Occipital lobe (tissue), 3 donors: ENCODE measurements at places on chromosomes 2 and 18. TPM values are rescaled to one million over a fixed set of nuclear protein-coding genes. Genes with fewer than 3 reads are reported as not detected.

DNA sequence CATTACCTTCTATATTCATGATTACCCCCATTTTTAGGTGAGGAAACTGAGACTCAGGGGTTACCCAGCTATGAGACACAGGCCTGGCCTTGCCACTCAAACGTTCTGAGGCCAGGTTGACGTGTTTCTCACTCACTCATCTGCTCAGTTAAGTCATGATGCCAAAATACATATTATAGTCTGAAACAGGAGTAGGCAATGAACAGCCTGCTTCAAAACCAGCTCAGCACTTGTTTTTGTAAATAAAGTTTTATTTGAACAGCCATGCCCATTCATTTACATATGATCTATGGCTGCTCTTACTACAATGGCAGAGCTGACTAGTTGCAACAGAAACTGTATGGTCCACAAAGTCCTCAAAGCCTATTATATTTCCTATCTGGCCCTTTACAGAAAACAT is 74.1 kb upstream of the SMAD2 start:
- DNase-seq: no peak

IL36A gene
- not detected for total RNA-seq

GRCh38 chr2:133573491-133574162 is 5.4 kb upstream of the NCKAP5 start:
- no peak for DNase-seq

- peak; percentile 37 for DNase-seq
Observed at GRCh38 chr2:148982282-148982681, 56.2 kb upstream of the LYPD6B start.

GRCh38 chr2:55555977-55556376 is 36.5 kb downstream of the CFAP36 start:
- DNase-seq: no peak

SULT1C2 gene
- 0.62 TPM for total RNA-seq

ANTXR1 gene
- 9.8 TPM for total RNA-seq

SLC4A3 gene
- total RNA-seq: 32.1 TPM

- DNase-seq: no peak
Observed at GRCh38 chr2:64937687-64938491, 51.3 kb upstream of the SLC1A4 start.

- no peak for DNase-seq
Observed at GRCh38 chr2:46776687-46777327, 138.8 kb downstream of the MCFD2 start.

DNA sequence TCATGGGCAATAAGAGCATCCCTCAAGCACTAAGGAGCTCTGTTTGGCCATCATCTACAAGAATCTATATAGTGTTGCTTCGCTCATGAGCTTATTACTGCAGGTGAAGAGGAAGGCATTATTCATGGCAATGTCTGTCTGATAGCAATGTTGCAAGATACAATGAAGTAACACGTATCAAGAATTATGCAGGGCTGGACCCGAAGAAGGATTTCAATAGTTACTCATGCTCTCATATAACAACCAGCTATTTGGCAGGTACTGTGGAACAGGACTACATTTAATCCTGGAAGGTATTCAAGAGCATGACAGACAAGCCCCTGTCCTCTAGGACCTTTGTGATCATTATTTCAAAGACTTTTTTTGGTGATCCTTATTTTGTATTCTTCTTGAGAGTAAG is 109.6 kb downstream of the LAMA3 start:
- DNase-seq: no peak

RAPGEF4 gene
- 23.4 TPM for total RNA-seq

- DNase-seq: no peak
Observed at GRCh38 chr18:6610466-6610865, 119.0 kb upstream of the ARHGAP28 start.

- DNase-seq: no peak
Observed at GRCh38 chr2:85061896-85062295, 71.3 kb upstream of the TCF7L1 start.

DNA sequence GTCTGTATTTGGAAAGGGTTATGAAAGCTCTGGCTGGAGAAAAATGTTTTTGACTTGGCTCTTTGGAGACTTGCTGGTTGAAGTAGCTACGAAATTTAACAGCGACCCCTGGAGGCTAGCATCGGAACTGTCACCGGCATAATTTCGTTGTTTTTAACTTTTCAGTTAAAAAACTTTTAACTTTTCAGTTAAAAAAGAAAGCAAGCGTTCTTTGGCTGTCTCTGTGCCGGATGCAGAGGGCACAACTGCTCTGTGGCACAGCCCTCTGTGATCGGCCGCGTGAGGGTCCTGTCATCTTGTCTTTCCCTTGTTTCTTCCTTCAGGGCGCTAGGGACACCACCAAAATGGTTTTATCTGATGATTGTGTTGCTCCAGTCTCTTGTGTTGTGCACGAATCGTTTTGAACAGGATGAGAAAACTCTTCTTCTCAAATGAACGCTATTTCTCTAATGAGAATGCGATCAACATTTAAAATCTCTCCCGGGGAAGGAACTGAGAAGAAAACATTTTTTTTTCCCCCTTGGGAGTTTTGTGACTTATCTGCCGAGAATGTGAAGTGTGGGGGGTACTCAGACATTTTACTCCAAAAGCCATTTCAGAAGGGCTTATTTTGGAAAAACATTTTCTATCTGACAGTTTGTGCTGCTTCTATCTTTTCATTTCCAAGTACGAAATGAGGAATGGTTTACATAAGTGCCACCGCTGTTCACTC is 57.1 kb downstream of the ADCYAP1 start:
- DNase-seq: no peak

DNA sequence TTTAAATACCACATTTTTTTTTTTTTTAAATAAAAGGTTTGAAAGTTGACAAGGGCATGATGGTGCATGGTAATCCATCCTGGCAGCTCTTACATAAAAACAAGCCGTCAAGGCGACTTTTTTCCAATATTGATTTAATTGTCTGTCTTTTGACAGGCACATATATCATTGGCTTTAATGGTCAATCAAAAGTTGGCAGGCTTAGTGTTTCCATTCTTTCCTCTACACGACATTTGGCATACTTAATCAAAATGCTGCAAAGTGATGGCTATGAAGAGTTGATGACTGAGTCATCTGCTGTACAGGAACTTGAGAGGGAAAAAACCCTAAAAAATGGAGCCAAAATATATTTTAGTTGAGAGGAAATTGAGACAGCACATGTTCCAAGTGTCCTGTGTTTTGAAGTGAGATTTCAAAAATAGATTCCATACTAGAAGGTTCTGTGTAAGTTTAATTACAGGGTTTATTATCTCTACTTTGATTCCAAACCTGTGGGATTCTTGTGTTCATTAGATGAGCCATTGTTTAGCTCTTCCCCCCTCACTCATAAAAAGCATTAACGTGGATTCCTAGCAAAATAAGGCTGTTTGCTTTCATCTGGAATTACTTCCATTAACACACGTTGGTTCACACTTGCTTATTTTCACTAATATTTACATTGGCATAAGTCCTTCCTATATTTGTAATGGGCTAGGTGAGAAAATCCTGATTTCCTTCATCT is 3.2 kb downstream of the TSHZ1 start:
- DNase-seq: no peak

GRCh38 chr2:225400546-225401400 is 1.3 kb downstream of the NYAP2 start:
- no peak for DNase-seq

DNA sequence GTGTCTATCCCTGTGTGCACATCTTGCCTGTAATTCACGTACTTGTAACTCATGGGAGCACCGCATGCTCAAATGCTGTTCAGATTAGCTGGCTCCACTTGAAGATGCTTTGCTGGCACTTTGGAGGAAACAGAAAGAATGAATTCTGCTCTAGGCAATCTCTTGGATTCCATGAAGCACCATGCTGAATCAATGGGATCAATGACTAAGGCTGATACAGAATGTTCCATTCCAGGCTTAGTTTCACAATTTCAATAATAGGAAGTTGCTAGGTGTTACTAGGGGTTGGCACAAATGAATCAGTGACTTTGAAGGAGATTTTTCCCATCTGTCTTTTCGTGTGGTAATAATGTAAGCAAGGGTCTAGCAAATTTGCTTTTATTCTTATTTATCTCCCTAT is 328.8 kb downstream of the OSR1 start:
- DNase-seq: no peak

CEP76 gene
- total RNA-seq: 22.5 TPM

DNA sequence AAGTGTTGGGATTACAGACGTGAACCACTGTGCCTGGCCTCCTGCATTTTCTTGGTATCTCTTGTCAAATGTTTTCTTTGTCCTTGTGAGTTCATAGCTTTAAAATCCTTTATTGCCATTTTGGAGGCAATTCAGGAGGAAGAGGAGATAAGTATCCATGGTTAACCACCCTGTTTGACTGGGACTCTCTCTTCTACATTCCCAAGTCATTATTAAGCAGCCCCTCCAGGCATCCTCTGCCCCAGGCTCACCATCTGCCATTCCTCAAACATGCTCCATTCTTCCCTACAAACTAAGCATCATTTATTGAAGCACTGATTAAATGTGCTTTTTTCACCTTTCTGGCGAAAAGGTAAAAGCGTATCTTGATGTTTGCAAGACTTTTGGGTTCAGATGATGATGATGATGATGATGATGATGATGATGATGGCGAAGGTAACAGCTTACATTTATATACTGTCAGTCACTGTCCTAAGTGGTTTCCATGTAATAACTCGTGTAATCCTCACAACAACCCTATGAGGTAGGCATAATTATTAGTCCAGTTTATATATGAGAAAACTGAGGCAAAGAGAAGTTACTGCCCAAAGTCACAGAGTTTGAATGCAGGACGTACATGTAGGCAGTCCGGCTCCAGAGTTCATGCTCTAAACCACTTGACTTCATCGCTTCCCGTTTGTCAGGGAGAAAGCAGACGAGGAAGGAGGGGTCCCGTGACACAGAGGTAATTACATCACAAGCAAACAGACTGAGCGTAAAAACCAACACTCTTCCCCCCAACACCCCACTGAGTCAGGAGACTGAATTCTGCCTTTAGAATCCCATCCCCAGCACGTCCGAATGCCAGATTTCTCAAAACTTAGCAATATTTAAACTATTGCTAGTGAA is 69.7 kb upstream of the ACKR3 start:
- DNase-seq: no peak

EPAS1 gene
- 6.1 TPM for total RNA-seq

DNA sequence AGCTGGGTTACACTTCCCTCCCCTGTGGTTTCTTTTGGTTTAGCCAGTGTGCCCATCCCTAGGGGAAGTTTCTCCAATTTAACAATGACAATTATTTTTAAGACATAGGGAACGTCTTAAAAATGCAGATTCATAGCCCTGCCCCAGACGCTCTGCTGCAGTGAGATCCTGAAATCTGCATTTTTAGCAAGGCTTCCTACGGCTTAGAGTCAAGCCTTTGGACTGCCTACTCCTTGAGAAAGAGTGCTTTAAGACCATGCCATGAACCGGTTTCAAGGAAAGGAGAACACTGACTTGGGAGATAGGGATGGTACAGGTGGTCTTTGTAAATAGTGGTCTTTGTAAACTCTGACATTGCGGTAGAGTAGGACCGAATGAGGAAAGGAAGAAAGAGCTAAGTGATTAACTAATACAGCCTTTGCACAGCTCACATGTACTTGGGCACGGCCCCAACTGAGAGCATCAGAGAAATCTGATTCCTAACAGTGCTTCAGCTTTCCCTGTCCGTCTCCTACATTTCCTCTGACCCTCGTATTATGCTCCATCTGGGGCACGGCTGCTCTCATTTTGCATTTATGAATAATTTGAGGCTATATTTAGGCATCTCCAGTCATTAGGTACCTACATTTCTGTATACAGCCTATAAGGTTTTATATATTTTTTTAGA is 217.6 kb upstream of the TANK start:
- DNase-seq: no peak

- no peak for DNase-seq
Observed at GRCh38 chr2:128835342-128835855, 516.7 kb upstream of the HS6ST1 start.

DNA sequence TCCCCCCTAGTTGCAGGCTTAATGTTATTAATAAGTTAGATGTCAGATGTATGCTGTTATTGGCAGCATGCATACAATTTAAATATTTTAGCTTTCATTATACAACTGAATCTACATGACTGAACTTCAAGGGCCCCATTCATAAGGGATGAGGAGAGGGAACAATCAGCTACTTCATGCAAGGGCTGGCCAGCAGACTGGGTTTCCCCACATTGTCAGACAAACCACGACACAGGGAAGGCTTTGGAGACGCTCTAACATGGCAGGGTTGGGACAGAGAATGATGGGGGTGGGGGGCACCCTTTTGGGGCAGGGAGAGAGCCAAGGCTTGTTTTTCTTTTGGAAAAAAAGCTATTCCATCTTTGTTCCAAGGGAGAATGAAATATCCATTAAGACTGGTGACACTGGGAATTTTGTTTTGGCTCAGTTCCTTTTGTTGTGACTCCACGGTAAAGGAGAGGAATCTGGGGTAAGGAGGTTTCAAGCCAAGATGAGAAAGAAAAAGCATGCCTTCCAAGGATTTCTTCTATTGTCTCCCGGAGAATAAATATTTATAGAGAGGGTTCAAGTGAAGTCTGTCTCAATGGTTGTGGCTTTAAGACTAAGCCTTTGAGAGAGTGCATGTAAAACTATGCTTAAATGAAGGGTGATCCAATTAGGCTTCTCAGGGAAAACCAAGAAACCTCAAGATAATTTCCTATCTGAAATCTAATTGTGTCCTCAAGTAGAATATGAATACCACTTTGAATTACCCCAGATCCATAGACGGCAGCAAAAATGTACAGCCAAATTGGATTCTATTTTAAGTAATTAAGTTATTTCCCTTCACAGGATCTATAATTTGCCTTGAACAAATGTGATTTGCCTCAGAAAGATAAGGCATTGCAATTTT is 5.4 kb downstream of the CXCR4 start:
- DNase-seq: no peak

RIT2 gene
- 21.8 TPM for total RNA-seq

- DNase-seq: no peak
Observed at GRCh38 chr2:203586696-203587095, 51.6 kb upstream of the RAPH1 start.

- no peak for DNase-seq
Observed at GRCh38 chr18:33034212-33034611, 261.4 kb upstream of the KLHL14 start.

- no peak for DNase-seq
Observed at GRCh38 chr2:127985735-127986134, 42.1 kb downstream of the SAP130 start.

CLEC4F gene
- total RNA-seq: not detected

- DNase-seq: peak; percentile 39
Observed at GRCh38 chr18:55096263-55096951, 137.1 kb upstream of the CCDC68 start.

GRCh38 chr18:36889321-36889720 is 60.4 kb downstream of the KIAA1328 start:
- no peak for DNase-seq

CD8B2 gene
- not detected for total RNA-seq

GRCh38 chr18:3593381-3593903 is 143.5 kb downstream of the TGIF1 start:
- DNase-seq: no peak

GRCh38 chr18:74819433-74820059 is 221.9 kb downstream of the ZNF407 start:
- no peak for DNase-seq

- DNase-seq: no peak
Observed at GRCh38 chr2:235757640-235758039, 263.8 kb downstream of the AGAP1 start.

DNA sequence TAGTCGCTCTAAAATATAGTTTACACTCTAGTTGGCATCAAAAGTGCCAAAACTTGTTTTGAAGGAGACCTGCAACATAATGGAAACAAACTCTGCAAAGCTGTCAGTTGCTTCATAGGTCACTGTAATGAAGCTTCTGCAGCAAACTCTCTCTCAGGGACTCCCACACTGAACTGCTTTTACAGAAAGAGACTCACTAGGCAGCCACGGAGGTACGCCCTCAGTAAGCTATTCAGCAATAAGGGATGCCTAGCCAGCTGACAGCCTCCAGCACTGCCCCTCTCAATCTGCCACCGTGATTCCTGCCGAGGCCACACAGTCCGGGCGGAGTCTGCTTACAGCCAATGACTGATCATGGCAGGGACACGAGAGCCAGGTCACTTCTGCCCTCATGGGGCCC is 51.1 kb downstream of the COLEC12 start:
- no peak for DNase-seq
